A549 treated with CpdA at 1 μM for 4 hours (cell line): ENCODE measurements at places on chromosomes 11 and 22. TPM values are rescaled to one million over a fixed set of nuclear protein-coding genes. Genes with fewer than 3 reads are reported as not detected.

ANGPTL5 gene
- not detected in 5 replicates for total RNA-seq

ARFGAP2 gene
- total RNA-seq, result 25.8 to 41.6 TPM (median 26.7 TPM) in 5 replicates

SCUBE1 gene
- total RNA-seq, result 0.03 to 0.15 TPM (median 0.14 TPM) in 5 replicates

CASP5 gene
- not detected in 5 replicates for total RNA-seq

GUCY1A2 gene
- total RNA-seq, result 0.01 to 0.04 TPM (median 0.03 TPM) in 5 replicates

C1QTNF4 gene
- 0.07 to 0.10 TPM (median 0.08 TPM) in 3 of 5 replicates, not detected in the others for total RNA-seq

MRGPRF gene
- total RNA-seq, result 0.07 to 0.10 TPM (median 0.08 TPM) in 4 of 5 replicates, not detected in the other

EHBP1L1 gene
- total RNA-seq, result 30.8 to 48.3 TPM (median 46.0 TPM) in 5 replicates

PAK1 gene
- 23.1 to 27.0 TPM (median 24.7 TPM) in 5 replicates for total RNA-seq
